Right lobe of liver (tissue), 6 donors: ENCODE measurements at places on chromosomes 2 and 18. TPM values are rescaled to one million over a fixed set of nuclear protein-coding genes. Genes with fewer than 3 reads are reported as not detected.

DNA sequence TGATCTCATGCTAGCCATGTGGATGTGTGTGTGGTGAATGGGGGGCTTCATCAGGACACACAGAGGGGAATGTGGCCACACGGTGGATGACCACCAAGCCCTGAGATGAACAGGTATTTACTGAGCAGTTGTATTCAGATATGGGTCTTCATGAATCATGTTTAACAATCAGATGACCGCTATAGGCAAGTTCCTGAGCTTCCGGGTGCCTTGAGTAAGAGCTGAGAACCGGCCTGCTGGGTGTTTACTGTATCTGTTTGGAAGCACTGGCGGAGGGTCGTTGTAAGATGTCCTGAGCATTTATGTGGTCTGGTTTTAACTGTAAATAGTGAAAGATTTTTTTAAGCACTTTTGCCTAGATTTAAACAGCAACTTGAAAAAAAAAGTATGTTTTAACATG, 43.9 kb downstream of the BOLA3 start:
- no peaks in the 10 kb centered on the region for H3K27me3 ChIP-seq
- no peak overlapping the region for H3K27ac ChIP-seq
- no peak overlapping the region for H3K4me3 ChIP-seq
- H3K4me1 ChIP-seq: no peaks in the 10 kb centered on the region
- peaks cover 20% of the 10 kb centered on the region for H3K36me3 ChIP-seq

DNA sequence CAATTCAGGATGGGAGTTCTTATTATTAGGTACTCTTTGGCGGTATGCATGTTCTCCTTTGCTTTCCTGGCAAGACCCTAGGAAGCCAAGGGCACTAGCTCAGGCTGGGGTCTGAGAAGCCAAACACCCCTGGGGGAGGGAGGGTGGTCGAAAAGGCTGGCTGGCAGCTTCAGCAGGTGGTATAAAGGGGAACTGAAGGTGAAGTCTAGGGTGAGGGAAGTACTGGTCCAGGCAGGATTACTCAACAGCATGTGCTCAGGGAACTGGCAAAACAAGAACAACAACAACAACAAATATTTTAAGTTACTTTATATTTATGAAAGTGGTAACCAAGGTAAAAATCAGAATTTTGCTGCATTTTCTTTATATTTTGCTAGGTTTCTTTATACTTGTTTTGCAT, 40.7 kb upstream of the PCBP1 start:
- H3K4me3 ChIP-seq: no peak overlapping the region
- no peak overlapping the region for H3K27ac ChIP-seq
- H3K27me3 ChIP-seq: no peaks in the 10 kb centered on the region
- H3K4me1 ChIP-seq: no peaks in the 10 kb centered on the region

GRCh38 chr2:29743516-29743915, 177.9 kb downstream of the ALK start:
- DNase-seq: no peak
- H3K36me3 ChIP-seq: no peaks in the 10 kb centered on the region

AQP4 gene
- 1.3 TPM for total RNA-seq

- H3K27me3 ChIP-seq: no peaks in the 10 kb centered on the region
- H3K4me3 ChIP-seq: peak overlapping the region; percentile 99
- DNase-seq: no peak
- H3K27ac ChIP-seq: peak overlapping the region; percentile 95
These were observed 1.5 kb upstream of the AAK1 start for GRCh38 chr2:69645031-69645431.

DNA sequence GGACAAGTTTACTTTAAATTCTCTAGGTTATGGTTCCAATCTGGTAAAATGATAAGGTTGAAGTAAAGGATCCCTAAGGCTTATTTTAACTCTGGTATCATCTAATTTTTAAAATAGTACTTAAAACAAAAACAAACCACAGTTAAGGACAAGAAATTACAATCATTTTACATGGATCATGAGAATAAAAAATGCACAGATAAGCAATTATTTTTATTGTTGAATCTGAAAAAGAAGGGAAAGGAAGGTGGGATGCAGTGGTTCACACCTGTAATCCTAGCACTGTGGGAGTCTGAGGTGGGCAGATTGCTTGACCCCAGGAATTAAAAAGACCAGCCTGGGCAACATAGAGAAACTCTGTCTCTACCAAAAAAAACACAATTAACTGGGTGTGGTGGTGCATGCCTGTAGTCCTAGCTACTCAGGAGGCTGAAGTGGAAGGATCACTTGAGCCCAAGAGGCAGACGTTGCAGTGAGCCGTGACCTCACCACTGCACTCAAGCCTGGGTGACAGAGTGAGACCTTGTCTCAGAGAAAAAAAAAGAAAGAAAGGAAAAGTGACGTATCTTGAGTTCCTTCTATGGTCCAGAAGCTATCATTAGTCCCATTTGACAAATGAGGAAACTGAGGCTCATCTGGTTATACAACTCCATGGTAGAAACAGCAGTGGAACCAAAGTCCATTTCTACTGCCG, 2.5 kb downstream of the TNFAIP6 start:
- no peak overlapping the region for H3K27ac ChIP-seq
- no peaks in the 10 kb centered on the region for H3K27me3 ChIP-seq
- no peak overlapping the region for H3K4me3 ChIP-seq
- no peak for DNase-seq
- H3K36me3 ChIP-seq: no peaks in the 10 kb centered on the region

GRCh38 chr18:76126327-76126726, 368.7 kb downstream of the ZNF516 start:
- no peaks in the 10 kb centered on the region for H3K36me3 ChIP-seq
- H3K27me3 ChIP-seq: no peaks in the 10 kb centered on the region
- no peaks in the 10 kb centered on the region for H3K4me1 ChIP-seq
- DNase-seq: no peak

AQP12B gene
- total RNA-seq: not detected

DNA sequence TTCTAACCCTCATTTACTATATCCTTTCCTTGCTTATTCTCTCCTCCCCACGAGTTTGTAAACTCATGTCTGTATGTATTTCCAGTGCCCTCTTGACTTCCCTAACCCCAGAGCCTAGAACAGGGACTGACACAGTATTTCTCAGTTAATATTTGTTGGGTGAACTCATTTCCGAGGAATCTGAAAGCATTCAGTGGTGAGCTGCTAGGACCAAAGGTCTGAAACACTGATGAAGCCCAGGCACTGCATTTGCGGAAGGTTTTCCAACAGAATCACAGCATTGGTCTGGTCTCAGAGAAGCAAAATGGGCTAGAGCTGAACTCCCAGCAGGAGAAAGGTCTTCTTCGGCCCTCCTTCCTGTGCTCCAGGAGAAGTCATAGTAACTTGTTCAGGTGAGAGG, 56.8 kb downstream of the SOX11 start:
- H3K36me3 ChIP-seq: no peaks in the 10 kb centered on the region
- no peak for DNase-seq
- no peaks in the 10 kb centered on the region for H3K27me3 ChIP-seq
- no peaks in the 10 kb centered on the region for H3K4me1 ChIP-seq
- H3K27ac ChIP-seq: no peak overlapping the region

ANKRD30B gene
- total RNA-seq: not detected

GCG gene
- total RNA-seq: not detected

CNOT9 gene
- total RNA-seq: 12.1 TPM

GRCh38 chr2:75311993-75312392, 112.7 kb upstream of the TACR1 start:
- H3K36me3 ChIP-seq: no peaks in the 10 kb centered on the region
- no peaks in the 10 kb centered on the region for H3K4me1 ChIP-seq
- H3K27me3 ChIP-seq: no peaks in the 10 kb centered on the region
- no peak for DNase-seq
- H3K27ac ChIP-seq: no peak overlapping the region

- H3K4me3 ChIP-seq: no peak overlapping the region
- no peaks in the 10 kb centered on the region for H3K4me1 ChIP-seq
- H3K36me3 ChIP-seq: no peaks in the 10 kb centered on the region
- H3K27me3 ChIP-seq: no peaks in the 10 kb centered on the region
- DNase-seq: no peak
- no peak overlapping the region for H3K27ac ChIP-seq
These were observed 326.8 kb upstream of the GYPC start for GRCh38 chr2:126329173-126329572.

DNA sequence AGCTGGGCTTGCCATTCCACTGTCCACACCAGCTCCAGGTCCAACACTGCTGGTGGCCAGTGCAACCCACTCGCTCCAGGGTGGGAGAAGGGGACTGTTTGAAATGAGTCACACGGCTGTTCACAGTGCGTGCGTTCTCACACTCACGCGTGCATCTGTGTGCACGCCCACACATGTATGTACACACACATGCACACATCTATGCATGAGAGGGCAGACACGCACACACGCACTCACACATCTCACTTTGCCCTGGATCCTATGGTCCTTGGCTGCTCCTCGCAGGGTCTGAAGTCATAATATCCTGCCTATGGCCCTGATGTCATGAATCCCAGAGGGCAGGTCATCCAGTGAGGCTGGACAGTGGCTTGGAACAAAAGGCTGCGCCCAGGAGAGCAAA, 182.8 kb downstream of the EIPR1 start:
- H3K27me3 ChIP-seq: no peaks in the 10 kb centered on the region
- no peak for DNase-seq
- H3K4me3 ChIP-seq: no peak overlapping the region
- H3K4me1 ChIP-seq: no peaks in the 10 kb centered on the region
- H3K36me3 ChIP-seq: no peaks in the 10 kb centered on the region

PDE1A gene
- 1.5 TPM for total RNA-seq

CTLA4 gene
- not detected for total RNA-seq

RUFY4 gene
- not detected for total RNA-seq

DNA sequence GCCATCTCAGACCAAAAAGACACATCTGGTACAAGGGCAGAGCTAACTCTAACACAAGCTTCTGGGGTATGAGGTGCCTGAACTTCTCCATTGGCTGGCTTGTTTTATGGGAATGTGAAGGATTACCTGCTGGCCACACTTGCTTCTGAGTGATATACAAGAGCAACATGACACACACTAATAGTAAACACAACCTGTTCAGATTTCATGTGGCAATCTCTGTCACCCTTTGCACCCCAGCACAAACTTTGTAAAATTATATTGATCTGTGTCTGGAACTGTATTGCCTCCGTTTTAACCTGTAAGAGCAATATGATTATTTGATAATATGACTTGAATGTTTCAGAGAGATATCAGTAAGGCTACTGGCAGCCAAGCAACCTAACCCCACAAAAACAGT, 276.7 kb downstream of the CCDC85A start:
- no peaks in the 10 kb centered on the region for H3K27me3 ChIP-seq
- H3K27ac ChIP-seq: no peak overlapping the region
- no peak for DNase-seq

DNA sequence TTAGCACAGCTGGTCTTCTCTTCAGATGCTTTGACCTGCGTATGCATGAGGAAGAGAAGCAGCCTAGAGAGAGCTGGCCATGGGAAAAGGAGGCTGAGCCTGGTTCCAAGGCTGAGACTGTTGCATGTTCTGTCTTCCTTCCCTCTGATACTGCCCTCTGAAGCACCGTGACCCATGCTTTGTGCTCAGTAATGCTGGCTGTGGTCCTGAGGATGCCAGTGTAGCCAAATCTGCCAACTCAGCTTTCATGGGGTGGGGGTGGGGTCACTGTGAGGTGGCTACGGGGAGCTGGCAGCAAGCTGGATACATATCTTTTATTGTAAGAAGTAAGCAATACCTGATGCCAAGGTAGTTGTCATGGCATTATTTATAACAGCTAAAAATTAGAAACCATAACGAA, 41.5 kb downstream of the EPAS1 start:
- H3K27ac ChIP-seq: no peak overlapping the region
- no peak overlapping the region for H3K4me3 ChIP-seq
- DNase-seq: no peak
- no peaks in the 10 kb centered on the region for H3K27me3 ChIP-seq
- H3K4me1 ChIP-seq: peaks cover 84% of the 10 kb centered on the region

DNA sequence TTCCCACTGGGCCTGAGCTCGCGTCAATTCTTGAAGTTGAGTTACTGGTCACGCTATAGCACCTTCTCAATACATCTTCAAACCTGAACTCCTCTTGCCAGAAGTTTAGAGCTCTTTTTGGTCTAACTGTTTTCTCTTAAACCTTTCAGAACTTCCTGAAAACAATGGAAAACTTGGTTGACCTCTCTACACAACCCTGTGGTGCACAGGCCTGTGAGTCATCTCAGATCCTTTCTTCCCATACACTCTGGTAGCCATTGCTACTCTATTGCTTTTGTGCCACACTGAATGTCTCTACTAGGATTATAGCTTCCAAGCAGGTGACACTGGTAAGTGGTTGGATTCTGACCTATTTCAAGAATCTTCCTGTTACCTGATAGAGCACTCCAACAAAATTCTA, 321.5 kb upstream of the FSIP2 start:
- DNase-seq: no peak
- no peaks in the 10 kb centered on the region for H3K36me3 ChIP-seq
- H3K27ac ChIP-seq: no peak overlapping the region
- H3K4me3 ChIP-seq: no peak overlapping the region
- no peaks in the 10 kb centered on the region for H3K27me3 ChIP-seq

- H3K27ac ChIP-seq: peak overlapping the region; percentile 25
- no peaks in the 10 kb centered on the region for H3K27me3 ChIP-seq
- no peaks in the 10 kb centered on the region for H3K36me3 ChIP-seq
These were observed 67.0 kb downstream of the ZEB2 start for GRCh38 chr2:144452989-144453336.

SLC66A2 gene
- 61.6 TPM for total RNA-seq

- no peak for DNase-seq
- H3K27me3 ChIP-seq: no peaks in the 10 kb centered on the region
- H3K36me3 ChIP-seq: peaks cover 37% of the 10 kb centered on the region
- no peak overlapping the region for H3K4me3 ChIP-seq
These were observed 12.7 kb downstream of the ZNF24 start for GRCh38 chr18:35331367-35332087.

KCNIP3 gene
- 0.95 TPM for total RNA-seq

CDKL4 gene
- total RNA-seq: 0.18 TPM

TXNDC2 gene
- not detected for total RNA-seq

GRCh38 chr2:107132070-107132469, 246.1 kb upstream of the ST6GAL2 start:
- DNase-seq: no peak
- H3K4me3 ChIP-seq: no peak overlapping the region
- no peaks in the 10 kb centered on the region for H3K4me1 ChIP-seq
- H3K27me3 ChIP-seq: no peaks in the 10 kb centered on the region
- no peak overlapping the region for H3K27ac ChIP-seq

DNA sequence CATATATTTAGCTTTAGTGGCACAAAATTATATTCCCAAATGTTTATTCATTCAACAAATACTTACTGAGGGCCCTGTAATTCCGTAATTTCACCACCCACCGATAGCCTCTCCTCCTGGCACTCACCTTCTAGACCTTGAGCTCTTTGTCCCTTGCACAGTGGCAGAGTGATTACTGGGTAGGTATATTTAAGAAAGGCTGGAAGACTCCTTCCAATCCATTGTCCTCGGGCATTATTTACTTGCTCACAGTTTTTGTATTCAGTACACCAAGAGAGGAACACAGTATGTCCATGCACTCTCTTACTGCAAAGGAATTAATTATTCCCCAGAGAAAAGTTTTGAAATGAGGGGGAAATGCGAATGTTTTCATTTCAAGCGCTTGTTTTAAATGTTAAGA, 1.1 kb upstream of the CDCA7 start:
- no peak overlapping the region for H3K27ac ChIP-seq
- H3K36me3 ChIP-seq: no peaks in the 10 kb centered on the region
- H3K4me1 ChIP-seq: peaks cover 11% of the 10 kb centered on the region
- peaks cover 26% of the 10 kb centered on the region for H3K27me3 ChIP-seq

SERPINB10 gene
- not detected for total RNA-seq

- H3K27me3 ChIP-seq: no peaks in the 10 kb centered on the region
- no peak overlapping the region for H3K4me3 ChIP-seq
- no peaks in the 10 kb centered on the region for H3K36me3 ChIP-seq
- no peak for DNase-seq
- no peak overlapping the region for H3K27ac ChIP-seq
- no peaks in the 10 kb centered on the region for H3K4me1 ChIP-seq
These were observed 225.4 kb downstream of the PID1 start for GRCh38 chr2:229045671-229046070.

PUM2 gene
- total RNA-seq: 31.3 TPM

SCG2 gene
- not detected for total RNA-seq

SP140L gene
- total RNA-seq: 10.1 TPM

VIL1 gene
- 2.8 TPM for total RNA-seq
